ENCODE measurements at places on chromosomes 11 and 22.

DNA sequence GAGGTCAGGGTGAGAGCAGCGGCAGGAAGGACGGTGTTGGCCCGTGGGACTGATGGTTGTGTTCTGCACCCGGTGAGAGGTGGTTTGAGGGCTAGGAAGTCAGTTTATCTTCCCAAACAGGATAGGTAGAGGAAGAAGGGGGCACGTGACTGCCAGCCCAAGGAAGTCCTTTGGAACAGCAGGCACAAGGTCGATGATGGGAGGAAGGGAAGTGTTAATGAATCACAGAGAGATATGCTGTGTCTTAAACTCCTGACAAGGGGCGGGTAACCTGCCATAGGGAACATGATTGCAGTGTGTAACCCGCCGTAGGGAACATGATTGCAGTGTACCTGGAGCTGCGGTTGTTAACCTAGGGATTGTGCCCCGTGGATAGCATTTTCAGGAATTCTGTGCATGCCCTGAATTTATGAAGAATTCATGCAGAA lies 49.0 kb downstream of the PRR5L start:
- no peak for DNase-seq

GRCh38 chr11:78641541-78641940 lies 66.9 kb upstream of the NARS2 start:
- DNase-seq = no peak

DNA sequence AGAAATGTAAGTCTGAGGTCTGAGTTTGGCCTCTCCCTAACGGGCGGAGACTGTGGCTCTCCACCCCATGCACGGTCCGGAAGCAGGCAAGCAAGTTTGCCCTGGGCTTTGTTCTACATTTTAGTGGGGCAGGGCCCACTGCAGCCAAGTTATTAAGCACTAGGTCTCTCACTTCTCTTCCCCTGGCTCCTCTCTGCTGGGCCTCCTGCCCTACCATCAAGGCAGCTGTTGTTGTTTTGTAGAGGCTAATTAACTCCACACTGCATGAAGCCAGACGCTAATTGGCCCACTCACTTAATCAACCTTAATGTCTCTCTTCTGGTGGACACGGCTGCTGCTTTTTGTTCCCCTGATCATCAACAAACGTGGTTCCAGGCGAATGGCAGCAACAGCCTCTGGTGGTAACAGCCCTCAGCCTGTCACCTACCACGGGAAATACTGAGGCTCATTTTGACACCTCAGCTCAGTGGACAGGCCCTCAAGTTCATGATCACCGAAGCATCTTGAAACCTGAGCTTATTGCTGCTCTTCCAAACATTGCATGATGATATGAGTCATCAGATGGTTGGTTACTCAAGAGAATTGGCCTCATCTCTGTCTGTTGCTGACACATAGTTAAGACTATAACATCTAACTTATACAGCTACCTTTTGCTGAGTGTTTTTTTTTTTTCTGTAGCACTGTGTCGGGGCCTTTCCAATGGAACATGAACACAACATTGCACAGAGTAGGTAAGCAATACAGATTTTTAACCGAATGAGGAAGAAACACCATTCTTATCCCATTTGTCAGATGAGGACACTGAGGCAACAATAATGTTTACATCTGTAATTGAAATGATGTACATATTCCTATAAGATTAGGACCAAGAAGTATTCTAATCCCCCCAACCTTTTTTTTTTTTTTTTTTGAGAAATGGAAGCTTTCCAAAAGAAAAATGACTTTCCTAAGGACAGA lies 20.8 kb upstream of the LMO2 start:
- DNase-seq = no peak

- DNase-seq = no peak
These were observed 9.6 kb downstream of the BACE1-AS start for GRCh38 chr11:117300773-117301172.

DNA sequence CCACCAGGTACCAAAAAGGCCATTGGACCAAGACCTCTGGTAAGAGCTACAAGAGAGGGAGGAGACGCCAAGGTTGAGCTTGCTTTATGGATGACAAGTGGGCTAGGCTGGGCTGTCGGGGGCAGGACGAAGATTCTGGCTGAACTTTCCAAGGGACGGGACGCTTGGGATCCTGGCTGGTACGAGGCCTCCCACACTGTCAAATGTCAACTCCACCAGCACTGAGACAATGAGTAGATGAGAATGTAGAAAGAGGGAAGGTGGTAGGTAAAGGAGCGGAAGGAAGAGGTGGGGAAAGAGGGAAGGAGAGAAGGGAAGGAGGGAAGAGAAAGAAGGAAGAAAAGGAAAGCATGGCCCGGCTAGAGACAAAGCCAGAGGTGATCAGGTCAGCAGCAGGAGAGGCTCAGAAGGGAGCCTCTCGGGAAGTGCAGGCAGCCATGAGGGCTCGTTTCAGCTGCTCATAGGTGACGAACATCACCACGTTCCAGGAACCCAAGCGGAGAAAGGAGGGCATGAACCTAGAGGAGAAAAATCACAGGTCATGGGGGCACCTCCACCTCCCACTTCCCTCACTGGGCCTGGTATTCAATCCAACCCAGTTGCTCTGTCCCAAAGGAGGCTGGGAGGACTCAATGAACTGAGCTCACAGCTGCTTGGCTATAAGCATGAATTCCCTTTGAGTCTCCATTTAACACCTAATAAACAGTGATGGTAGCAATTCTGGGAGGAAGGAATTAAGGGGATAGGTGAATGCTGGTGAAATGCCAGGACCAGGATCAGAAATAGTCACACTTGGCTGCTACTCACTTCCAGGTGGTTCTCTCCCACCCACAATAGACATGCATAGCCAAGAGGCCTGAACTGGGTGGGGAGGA lies 7.8 kb downstream of the UCP2 start:
- no peak for DNase-seq

All from NCI-H1930 (cell line).